ENCODE measurements at places on chromosomes 6 and 20. TPM values are rescaled to one million over a fixed set of nuclear protein-coding genes. Genes with fewer than 3 reads are reported as not detected.

DNA sequence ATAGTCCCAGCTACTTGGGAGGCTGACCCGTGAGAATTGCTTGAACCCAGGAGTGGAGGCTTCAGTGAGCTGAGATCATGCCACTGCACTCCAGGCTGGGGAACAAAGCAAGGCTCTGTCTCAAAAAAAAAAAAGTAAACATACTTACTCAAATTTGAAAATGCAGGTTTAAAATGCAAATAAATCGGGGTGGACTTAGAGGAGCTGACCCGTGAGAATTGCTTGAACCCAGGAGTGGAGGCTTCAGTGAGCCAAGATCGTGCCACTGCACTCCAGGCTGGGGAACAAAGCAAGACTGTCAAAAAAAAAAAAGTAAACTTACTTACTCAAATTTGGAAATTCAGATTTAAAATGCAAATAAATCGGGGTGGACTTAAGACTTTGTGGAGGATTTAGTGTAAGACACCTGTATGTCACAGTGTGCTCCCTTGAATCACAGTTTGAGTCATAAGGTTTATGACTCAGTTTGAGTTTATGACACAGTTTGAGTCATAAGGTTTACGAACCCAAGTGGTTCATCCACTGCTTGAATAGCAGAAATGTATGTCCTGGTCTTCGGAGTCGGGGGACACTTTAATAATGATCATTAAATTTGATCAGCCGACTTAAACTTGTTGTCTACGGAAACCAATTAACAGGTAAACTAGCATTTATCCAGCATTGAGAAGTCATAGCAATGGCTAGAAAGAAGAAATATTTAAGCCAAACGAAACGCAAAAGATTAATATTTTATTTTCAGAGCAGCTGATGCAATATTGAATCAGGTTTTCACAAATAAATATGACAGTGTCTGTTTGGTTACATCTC is 6.8 kb upstream of the MRPS10 start:
- peaks cover 20% of the 10 kb centered on the region for H3K36me3 ChIP-seq
- no peaks in the 10 kb centered on the region for H3K27me3 ChIP-seq
- DNase-seq: no peak
- no peak overlapping the region for H3K4me3 ChIP-seq
- H3K27ac ChIP-seq: no peak overlapping the region

DNA sequence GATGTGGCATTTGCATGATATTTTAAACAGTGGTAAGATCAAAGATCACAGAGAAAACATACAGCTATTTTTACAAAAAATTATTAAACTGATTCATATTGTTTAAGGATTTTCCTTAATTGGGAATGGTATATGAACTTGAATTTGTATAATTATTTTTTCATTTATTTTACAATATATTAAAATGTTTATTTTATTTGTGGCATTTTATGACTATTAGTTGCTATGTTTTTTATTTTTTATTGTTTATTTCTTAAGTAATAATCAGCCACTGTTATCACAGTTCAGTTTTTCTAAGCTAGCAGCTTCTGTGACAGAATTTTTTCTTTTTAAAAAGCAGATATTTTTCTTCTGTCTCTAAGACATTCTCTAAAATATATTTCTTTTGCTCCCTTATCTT is 387.0 kb upstream of the KHDRBS2 start:
- DNase-seq: no peak
- H3K4me1 ChIP-seq: no peaks in the 10 kb centered on the region
- H3K36me3 ChIP-seq: peaks cover 5% of the 10 kb centered on the region
- H3K27ac ChIP-seq: no peak overlapping the region
- no peaks in the 10 kb centered on the region for H3K27me3 ChIP-seq
- H3K4me3 ChIP-seq: no peak overlapping the region

DNA sequence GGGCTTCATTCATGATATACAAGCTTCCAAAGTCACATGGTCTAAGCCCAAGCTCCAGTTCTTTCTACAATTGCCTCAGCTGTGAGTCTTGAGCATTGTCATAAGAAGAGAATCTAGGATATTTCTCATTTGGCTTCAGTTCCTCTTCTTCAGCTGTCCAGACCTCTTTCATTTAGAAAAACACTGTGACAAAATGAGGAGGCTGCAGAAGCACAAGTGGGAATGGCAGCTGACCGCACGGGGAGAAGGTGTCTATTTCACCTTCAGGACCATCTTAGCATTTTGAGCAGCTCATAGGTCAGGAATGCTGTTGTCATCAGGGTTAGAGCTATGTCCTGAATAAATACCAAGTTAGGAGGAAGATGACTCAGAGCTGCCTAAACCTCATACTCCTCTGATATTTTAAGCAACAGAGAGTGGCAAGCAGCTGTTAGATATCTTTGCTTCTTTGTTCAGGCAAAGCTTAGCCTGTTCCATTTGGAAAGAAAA is 390.1 kb upstream of the CITED2 start:
- H3K36me3 ChIP-seq: no peaks in the 10 kb centered on the region
- no peaks in the 10 kb centered on the region for H3K4me1 ChIP-seq
- no peak for DNase-seq

GRCh38 chr6:78093906-78094305 is 441.1 kb downstream of the MEI4 start:
- peak; percentile 23 for DNase-seq
- H3K4me1 ChIP-seq: peaks cover 3% of the 10 kb centered on the region
- no peaks in the 10 kb centered on the region for H3K27me3 ChIP-seq
- H3K27ac ChIP-seq: no peak overlapping the region
- no peak overlapping the region for H3K4me3 ChIP-seq
- H3K36me3 ChIP-seq: no peaks in the 10 kb centered on the region

DNA sequence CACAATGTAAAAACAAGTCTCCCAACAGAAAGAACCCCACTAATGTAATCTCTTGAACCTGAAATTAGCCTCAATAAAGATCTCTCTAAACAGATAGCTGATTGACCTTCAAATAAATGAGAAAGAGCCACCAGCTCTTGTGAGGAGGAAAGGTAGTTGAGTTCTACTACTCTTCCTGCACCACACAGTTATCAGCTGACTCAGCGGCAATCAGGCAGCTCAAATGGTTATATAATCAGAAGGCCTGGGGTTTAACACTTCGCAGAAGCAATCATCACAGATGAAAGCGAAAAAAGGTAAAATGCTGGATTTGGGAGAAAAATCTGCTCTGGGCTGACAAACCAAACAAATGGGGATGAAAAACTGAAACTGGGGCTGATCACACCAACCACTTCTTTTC is 91.8 kb downstream of the CHD6 start:
- DNase-seq: no peak
- no peaks in the 10 kb centered on the region for H3K27me3 ChIP-seq
- H3K27ac ChIP-seq: no peak overlapping the region
- peaks cover 12% of the 10 kb centered on the region for H3K36me3 ChIP-seq
- no peak overlapping the region for H3K4me3 ChIP-seq

Gene TPD52L1
- 6.6 TPM for total RNA-seq

Gene SAMD5
- 0.29 TPM for total RNA-seq

Gene OXT
- 0.64 TPM for total RNA-seq

DNA sequence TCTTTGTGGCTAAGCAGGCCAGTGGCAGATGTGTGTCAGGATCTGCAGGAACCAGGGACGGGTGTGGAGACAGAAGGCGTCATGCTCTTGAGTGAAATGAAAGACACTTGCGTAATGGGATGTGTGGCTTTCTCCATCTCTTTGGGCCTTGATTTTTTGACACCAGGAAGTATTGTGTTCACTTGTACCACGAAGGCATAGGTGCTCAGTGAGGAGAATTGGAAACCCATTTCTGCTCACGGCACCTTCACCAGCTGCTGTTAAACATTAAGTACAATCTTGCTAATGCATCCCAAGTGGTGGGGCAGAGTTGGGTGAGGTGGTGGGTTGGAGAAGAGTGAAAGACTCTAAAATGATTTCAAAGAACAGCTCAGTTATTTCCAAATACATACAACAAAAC is 30.0 kb downstream of the GJA10 start:
- no peak overlapping the region for H3K4me3 ChIP-seq
- no peak overlapping the region for H3K27ac ChIP-seq
- no peaks in the 10 kb centered on the region for H3K36me3 ChIP-seq
- H3K27me3 ChIP-seq: no peaks in the 10 kb centered on the region
- no peaks in the 10 kb centered on the region for H3K4me1 ChIP-seq
